SIG-M5 (cell line): ENCODE measurements at places on chromosomes 11 and 22.

DNA sequence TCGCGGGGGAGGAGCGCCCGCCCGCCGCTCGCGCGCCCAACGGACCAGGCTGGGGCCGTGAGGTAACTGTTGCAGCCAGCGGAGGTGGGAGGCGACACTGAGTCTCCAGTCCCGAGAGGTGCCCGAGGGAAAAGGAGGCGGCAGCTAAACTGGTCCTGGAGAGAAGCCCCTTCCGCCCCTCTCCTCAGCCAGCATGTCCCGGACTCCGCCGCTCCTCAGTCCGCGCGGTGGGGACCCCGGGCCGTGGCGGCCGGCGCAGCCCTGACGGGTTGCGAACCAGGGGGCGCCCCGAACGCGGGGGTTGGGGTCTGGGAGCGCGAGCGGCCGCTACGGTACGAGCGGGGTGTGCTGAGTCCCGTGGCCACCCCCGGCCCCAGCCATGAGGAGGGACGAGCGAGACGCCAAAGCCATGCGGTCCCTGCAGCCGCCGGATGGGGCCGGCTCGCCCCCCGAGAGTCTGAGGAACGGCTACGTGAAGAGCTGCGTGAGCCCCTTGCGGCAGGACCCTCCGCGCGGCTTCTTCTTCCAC lies at the start of gene PDE3B:
Gene PDE3B (plus strand): TSS at position 108 of the 529 bp plus-strand sequence. CDS start 272 bp downstream, at position 380.
- DNase-seq: no peak

DNA sequence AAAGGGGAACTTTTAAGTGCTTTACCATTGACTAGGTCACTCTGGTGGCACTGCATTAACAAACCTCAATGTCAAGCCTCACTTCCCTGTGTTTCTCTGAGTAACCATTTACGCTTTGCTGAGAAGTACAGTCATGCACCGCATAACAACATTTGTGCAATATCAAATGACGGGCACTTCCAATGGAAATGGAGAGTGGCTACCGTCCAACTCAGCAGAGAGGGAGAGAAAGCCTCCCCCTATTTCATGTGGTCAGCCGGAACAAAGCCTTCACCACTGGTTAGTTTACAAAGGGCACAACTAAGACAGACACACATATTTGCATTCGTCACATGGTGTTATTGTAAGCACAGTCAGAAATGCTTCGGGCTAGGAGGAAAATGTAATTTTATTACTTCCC lies 117.3 kb downstream of the RASSF10 start:
- DNase-seq: no peak

DNA sequence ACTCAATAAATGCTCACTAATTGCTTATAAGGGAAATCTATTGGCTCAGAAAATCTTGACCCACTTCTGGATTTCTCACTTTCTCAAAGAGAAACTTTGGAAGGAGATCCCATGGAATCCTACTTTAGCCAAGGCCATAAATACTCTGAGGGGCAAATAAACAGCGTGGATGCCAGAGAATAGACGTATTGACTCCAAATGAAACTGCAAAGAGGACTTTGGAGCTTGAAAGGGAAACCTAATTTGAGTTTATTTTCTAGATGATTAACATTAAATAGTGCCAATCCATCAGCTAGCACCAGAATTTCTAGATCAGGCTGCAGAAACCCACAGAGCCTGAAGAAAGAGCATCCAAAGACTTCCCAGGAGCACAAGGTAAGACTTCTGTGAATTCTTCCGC lies at the start of gene MS4A18:
Gene MS4A18 (plus strand): TSS at position 301 of the 400 bp plus-strand sequence.
- DNase-seq: no peak

GRCh38 chr11:66248903-66249302 lies 19.5 kb upstream of the RAB1B start:
- DNase-seq: no peak

- no peak for DNase-seq
These were observed 6.1 kb upstream of the CREB3L1 start for GRCh38 chr11:46271407-46271806.

GRCh38 chr11:37141707-37142106 lies 543.7 kb upstream of the RAG2 start:
- DNase-seq: no peak

DNA sequence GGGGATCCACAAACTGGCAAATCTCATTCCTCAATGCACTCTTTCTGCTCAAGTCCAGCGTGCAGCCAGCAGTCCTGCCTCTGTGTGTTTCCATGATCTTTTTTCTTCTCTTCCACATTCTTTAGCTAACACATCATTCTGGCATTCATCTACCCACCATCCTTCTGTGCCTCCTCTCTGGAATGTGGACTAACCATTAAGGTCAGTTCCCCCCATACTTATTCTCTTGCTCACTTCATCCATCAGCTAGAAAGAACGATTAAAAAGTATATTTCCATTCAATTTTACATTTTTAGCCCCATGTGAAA lies 7.8 kb downstream of the KIRREL3 start:
- DNase-seq: no peak
